ENCODE measurements at places on chromosomes 11 and 22.

GRCh38 chr11:6443269-6444003 is 2.6 kb upstream of the HPX start:
- peak; percentile 42 for DNase-seq

DNA sequence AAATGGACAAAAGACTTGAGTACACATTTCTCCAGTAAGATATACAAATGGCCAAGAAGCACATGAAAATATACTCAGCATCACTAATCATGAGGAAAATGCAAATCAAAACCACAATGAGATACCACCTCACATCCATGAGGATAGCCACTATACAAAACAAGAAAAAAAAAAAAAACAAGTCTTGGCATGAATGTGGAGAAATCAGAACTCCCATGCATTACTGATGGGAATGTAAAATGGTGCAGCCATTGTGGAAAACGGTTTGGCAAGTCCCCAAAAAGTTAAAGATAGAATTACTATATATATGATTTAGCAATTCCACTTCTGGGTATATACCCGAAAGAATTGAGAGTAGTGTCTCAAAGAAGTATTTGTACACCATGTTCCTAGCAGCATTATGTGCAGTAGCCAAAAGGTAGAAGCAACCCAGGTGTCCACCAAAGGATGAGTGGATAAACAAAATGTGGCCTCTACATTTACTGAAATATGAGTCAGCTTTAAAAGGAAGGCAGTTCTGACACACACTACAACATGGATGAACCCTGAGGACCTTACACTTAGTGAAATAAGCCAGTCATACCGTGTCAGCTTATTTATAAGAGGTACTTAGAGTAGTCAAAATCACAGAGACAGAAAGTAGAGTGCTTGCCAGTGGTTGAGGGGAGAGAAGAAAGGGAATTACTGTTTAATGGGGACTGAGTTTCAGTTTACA is 146.3 kb downstream of the WNT7B start:
- peak; percentile 33 for DNase-seq

- no peak for DNase-seq
Measured at GRCh38 chr11:61727401-61727811, 25.0 kb upstream of the MYRF start.

GRCh38 chr11:4862447-4863236 is 13.6 kb upstream of the OR51S1 start:
- no peak for DNase-seq

DNA sequence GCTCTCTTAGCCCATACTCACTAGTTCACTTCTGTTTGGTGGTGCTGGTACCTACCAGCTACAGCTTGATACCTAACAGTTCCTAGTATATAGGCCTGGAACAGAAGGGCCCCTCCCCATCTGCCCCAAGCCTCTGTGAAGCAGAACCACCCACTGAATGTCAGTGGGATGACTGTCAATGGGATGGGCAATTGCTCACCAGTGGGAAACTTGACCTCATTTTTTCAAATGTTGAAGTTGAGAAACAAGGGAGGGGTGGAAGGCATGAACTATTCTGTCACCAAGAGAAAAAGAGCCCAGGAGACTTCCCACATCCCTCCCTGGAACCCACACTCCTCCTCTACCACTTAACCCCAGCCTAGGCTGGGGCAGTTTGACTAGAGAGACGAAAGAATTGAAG is at the start of gene NLRP10:
Gene NLRP10 (minus strand): TSS at position 62 of the 400 bp plus-strand sequence. CDS start 1,952 bp downstream, outside the sequence.
- peak; percentile 58 for DNase-seq

GRCh38 chr11:8234910-8235309 is 28.8 kb downstream of the LMO1 start:
- DNase-seq: no peak

- DNase-seq: no peak
Measured at GRCh38 chr11:48036011-48036410, 55.7 kb downstream of the PTPRJ start.

GRCh38 chr11:64759722-64760719 is at the start of gene PYGM:
Gene PYGM, minus strand, starts transcription at chr11:64759974. Its CDS starts 76 bp downstream, at chr11:64759898.
- DNase-seq: no peak

GRCh38 chr11:61598886-61599868 is 18.3 kb upstream of the SYT7 start:
- peak; percentile 51 for DNase-seq

DNA sequence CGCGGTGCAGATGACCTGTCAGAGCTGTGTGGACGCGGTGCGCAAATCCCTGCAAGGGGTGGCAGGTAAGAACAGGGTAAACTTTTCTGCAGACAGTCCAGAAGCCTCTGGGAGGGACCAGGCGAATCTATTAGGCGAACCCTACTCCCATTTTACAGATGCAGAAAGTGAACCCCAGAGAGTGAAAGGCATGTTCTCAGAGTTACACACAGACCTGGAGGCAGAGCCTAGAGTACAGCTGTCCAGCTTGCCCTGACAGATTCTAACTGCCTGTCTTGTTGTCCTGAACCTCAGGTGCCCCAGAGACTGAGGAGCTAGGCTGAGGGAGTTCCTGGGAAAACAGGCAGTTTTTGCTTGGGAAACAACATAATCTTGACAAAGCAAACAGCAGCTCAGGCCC is 665 bp downstream of the CCS start:
- no peak for DNase-seq
